Activated CD4-positive, alpha-beta T cell treated with anti-CD3 and anti-CD28 coated beads, Interleukin-10, Interleukin-2, amounts not matched to agents 100 ng/mL and 50 ng/mL, durations not matched to agents 16 hours and 8 hours (primary cell): ENCODE measurements at places on chromosomes 13 and 19.

GRCh38 chr19:926589-927350, 935 bp downstream of the ARID3A start:
- peak; percentile 57 for DNase-seq

- DNase-seq = no peak
Observed at GRCh38 chr13:107807306-107808073, 407.8 kb downstream of the LIG4 start.

- peak; percentile 30 for DNase-seq
Observed at GRCh38 chr19:54430306-54431254, 15.3 kb downstream of the TTYH1 start.

GRCh38 chr13:79988573-79988972, 352.4 kb downstream of the SPRY2 start:
- no peak for DNase-seq

DNA sequence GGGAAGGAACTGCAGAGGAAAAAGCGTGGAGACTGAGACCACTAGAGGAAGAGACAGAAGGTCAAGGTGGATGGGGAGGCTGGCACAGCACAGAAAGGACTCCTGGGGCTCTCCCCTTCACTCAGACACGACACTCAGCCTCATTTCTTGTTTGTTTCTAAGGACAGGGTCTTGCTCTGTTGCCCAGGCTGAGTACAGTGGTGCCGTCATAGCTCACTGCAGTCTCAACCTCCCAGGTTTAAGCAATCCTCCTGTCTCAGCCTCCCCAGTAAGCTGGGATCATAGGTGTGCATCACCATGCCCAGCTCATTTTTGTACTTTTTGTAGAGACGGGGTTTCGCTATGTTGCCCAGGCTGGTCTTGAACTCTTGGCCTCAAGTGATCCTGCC, 11.4 kb upstream of the SEMA6B start:
- no peak for DNase-seq

DNA sequence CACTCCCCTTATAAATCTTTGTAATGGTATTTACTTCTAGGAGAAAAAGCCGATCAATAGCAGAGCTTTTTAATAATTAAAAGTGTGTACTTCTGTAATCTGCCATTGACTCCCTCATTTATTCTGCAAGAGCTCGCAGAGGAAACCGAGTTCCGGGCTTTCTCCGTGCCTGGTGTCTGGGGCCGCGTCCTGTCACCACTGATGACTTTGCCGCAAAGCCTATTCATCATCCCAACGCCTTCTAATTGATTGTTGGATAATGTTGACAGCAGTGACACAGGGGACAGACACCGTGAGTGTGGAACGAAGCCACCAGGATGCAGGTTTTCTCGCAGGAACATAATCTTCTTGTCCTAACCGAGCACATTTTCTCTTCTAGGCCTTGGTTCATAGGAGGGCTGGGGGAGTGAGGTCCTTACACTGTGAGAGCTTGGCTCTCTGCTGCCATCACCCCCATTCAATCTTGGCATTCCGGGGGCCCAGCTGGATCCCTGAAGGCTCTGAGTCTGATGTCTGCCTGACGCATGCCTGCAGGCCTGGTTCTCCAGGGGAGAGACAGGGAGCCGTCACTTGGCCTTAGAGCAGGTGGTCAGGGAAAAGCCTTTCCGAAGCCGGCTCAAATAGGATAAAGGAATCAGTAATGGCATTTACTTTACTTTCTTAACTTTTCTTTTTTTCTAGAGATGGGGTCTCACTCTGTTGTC, 110.3 kb downstream of the KDM4B start:
- no peak for DNase-seq

- no peak for DNase-seq
Observed at GRCh38 chr19:44810234-44811121, 1.6 kb downstream of the BCAM start.

DNA sequence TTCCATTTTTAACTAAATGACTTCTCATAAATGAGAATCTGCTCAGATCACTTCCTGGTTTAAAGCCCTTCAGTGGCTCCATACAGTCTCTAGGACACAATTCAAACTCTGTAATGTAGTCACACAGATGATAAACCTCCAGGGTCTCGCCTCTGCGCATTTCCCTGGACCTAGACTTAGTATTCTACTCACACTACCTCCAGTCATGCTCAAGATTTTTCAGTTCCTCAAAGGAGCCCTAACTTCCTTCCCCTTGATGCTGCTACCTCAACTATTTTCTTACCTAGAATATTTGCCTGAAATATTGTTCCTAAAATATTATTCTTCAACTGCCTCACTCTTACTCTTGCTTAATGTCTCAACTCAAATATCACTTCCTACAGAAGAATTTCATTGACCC, 86.7 kb upstream of the TPP2 start:
- no peak for DNase-seq

DNA sequence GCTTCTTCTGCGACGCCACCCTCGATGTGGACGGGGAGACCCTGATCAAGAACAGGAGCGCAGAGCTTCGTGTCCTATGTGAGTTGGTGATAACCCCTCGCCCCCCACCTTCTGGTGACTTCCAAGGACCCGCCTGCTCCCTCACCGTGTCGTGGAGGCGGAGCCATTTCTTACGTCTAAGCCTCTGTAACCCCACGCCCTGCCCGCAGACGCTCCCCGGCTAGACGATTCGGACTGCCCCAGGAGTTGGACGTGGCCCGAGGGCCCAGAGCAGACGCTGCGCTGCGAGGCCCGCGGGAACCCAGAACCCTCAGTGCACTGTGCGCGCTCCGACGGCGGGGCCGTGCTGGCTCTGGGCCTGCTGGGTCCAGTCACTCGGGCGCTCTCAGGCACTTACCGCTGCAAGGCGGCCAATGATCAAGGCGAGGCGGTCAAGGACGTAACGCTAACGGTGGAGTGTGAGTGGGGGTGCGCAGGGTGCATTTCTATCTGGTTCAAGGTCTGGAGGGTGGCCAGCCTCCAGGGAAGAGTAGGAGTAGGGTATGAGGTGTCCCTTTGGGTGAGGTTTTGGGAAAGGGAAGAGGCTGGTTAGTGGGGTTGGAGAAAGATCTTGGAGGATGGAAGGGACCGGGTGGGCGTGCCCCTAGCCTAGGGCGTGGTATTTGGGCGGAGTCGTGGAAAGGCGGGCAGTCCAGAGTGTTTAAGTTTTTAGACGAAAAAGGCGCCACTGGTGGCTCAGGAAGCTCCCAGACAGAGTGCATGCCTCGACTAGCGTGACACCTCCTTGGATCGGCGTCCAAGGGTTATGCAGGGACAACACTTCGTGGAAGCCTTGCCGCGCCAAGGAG, 3.3 kb downstream of the ICAM5 start:
- no peak for DNase-seq

- DNase-seq = no peak
Observed at GRCh38 chr13:72217142-72217541, 350.1 kb upstream of the DACH1 start.

DNA sequence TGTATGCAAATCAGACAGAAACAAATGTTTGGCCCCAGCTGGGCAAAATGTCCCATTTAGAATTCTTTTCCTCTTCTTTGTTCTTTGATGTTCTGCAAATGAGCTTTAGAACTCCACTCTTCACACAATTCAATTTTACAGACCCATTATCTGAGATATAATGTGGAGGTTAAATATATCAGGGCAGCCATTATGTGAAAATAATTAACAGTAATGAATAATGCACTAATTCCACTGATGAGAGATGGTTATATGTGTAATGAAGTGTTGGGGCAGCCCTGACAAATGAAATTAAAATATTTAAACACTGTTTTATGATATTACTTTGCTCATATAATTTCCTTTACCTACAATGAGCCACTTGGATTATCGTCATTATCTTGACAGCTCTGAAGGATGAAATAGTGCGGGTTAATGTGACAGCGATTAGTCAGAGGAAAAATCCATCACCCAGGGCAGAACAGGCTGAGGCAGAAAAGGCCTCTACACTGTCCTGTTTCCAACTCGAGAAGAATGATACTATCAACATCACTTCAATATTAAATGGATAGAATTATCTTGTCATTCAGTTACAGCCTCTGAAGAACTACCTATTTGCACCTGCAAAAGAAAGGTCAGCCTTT, 321.1 kb downstream of the RBM26 start:
- DNase-seq = no peak

DNA sequence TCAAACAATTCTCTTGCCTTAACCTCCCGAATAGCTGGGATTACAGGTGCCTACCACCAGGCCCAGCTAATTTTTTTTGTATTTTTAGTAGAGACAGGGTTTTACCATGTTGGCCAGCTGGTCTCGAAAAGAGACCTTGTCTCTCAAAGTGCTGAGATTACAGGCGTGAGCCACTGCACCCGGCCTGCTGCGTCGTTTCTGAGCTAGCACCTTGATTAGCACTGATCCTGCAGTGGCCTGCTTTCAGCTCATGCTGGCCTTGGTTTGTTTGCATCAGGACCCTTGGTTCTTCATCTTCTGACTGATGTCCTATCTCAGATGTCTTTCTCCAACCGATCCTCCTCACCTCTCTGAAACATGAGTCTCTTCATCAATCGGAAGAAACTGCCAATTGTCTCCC, 4.9 kb upstream of the TFDP1 start:
- DNase-seq = no peak

- no peak for DNase-seq
Observed at GRCh38 chr13:68345963-68346531, 1115.9 kb upstream of the PCDH9 start.

- no peak for DNase-seq
Observed at GRCh38 chr13:51999510-51999911, 11.7 kb downstream of the ATP7B start.

DNA sequence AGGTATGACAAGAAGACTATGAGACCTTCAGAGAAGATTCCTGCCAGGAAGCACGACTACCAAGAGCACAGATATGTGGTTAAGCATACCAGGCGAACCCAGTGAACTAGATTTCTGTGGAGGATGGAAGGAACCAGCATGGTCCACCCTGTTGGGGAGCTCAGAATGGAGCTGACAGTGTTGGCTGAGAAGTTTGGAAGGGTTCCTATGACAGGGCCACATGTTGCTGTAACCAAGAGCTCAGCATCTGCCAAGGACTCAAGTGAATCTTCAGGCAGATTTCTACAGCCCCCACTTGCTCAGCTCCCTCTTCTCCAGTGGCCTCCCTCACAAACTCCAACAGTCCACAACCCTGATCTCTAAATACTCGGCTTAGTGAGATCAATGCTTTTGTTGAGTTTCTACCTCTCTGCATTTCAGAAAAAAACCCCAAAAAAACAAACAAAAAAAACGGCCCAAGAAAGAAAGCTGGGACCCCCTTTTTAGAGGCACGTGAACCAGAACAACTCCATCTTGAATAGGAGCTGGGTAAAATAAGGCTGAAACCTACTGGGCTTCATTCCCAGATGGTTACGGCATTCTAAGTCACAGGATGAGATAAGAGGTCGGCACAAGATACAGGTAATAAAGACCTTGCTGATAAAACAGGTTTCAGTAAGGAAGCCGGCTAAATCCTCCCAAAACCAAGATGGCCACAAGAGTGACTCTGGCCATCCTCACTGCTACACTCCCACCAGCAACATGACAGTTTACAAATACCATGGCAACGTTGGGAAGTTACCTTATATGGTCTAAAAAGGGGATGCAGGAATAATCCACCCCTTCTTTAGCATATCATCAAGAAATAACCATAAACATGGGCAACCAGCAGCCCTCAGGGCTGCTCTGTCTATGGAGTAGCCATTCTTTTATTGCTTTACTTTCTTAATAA, 691.1 kb downstream of the UQCRFS1 start:
- DNase-seq = no peak

DNA sequence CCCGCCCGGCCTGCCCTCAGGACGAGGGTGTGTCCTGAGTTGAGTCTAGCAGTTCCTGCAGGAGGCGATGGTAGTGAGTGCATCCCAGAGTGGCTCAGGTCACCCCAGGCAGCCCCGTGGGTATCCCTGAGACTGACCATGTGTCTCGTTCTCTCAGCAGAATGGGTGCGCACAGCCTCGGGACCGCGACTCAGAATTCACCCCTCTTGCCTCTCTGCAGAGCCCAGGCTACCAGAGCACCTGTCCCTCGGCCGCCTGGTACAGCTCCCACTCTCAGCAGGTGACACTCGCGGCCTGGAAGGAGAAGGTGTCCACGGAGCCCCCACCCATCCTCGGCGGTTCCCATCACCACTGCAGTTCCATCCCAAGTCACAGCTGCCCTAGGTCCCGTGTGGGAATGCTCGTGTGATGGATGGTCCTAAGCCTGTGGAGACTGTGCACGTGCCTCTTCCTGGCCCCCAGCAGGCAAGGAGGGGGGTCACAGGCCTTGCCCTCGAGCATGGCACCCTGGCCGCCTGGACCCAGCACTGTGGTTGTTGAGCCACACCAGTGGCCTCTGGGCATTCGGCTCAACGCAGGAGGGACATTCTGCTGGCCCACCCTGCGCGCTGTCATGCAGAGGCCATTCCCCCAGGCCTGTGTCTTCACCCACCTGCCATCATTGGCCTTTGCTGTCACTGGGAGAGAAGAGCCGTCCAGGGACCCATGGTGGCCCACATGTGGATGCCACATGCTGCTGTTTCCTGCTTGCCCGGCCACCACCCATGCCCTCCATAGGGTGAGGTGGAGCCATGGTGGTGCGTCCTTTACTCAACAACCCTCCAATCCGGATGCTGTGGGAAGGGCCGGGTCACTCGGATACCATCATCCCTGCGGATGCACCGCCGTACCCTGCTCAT, 87.1 kb upstream of the MCF2L start:
- no peak for DNase-seq

DNA sequence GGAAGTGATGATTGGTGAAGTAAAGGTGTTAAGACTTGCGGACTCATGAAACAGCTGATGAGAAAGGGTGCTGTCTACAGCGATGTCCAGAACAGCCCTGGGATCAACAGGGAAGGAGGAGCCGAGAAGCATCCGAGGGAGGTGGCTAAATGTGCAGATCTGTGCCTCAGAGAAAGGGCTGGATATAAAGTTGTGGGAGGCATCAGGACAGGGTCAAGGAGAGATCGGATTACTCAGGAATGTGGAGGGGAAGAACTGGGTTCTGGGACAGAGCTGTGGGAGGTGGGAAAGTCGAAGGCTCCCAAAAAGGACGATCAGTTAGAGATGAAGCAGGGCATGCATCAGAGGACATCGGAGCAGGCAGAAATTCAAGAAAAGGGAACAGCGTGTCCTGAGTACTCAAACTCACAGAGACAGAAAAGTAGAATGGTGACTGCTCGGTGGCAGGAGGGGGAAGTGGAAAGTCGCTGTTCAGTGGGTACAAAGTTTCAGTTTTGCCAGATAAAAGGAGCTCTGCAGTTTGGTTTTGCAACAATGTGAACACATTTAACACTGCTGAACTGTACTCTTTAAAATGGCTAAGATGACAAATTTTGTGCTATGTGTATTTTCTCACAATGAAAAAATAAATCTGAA, 1.9 kb downstream of the SIGLEC14 start:
- DNase-seq = no peak

DNA sequence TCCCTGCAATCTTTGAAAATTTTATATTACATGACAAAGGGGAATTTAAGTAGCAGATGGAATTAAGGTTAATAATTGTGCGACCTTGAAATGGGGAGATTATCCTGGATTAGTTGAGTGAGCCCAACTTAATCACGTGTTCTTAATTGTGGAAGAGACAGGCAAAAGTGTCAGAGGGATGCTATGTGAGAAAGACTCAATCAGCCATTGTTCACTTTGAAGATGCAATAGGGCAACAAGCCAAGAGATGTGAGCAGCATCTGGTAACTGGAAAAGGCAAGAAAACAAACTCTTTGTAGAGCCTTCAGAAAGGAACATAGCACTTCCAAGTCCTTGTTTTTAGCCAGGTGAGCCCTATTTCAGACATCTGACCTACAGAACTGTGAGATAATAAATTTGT, 247.7 kb downstream of the SLITRK1 start:
- DNase-seq = no peak

- no peak for DNase-seq
Observed at GRCh38 chr19:3281026-3281425, 56.6 kb downstream of the CELF5 start.

GRCh38 chr13:113187263-113187669, 21.2 kb downstream of the PCID2 start:
- peak; percentile 71 for DNase-seq

- DNase-seq = no peak
Observed at GRCh38 chr19:38839816-38840582, 8.4 kb upstream of the ECH1 start.
